Stimulated activated CD4-positive, alpha-beta T cell treated with anti-CD3 and anti-CD28 coated beads, Interleukin-1b, Interleukin-23, amount 100 ng/mL, for 48 hours (primary cell): ENCODE measurements at places on chromosomes 5 and 9.
A peak's percentile ranks its signal among the peaks of the same experiment; 100 is the strongest.

- DNase-seq, result no peak
Measured at GRCh38 chr5:154830596-154830995, 19.8 kb downstream of the FAXDC2 start.

GRCh38 chr5:73254642-73255041 lies 81.6 kb downstream of the TMEM174 start:
- no peak for DNase-seq

DNA sequence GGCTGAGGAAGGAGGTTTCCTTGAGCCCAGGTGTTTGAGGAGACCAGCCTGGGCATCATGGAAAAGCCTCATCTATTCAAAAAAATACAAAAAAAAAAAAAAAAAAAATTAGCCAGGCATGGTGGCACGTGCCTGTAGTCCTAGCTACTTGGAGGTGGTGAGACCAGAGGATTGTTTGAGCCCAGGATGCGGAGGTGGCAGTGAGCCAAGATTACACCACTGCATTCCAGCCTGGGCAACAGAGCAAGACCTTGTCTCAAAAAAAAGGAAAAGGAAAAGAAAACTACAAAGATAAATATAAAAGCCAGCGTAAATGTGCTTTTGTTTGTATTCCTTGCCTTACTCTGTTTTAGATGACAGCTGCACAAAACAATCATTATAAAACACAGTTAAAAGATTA lies 2249.2 kb upstream of the C9orf72 start:
- no peak for DNase-seq

- DNase-seq, result no peak
Measured at GRCh38 chr9:69186841-69187611, 12.9 kb downstream of the TJP2 start.

DNA sequence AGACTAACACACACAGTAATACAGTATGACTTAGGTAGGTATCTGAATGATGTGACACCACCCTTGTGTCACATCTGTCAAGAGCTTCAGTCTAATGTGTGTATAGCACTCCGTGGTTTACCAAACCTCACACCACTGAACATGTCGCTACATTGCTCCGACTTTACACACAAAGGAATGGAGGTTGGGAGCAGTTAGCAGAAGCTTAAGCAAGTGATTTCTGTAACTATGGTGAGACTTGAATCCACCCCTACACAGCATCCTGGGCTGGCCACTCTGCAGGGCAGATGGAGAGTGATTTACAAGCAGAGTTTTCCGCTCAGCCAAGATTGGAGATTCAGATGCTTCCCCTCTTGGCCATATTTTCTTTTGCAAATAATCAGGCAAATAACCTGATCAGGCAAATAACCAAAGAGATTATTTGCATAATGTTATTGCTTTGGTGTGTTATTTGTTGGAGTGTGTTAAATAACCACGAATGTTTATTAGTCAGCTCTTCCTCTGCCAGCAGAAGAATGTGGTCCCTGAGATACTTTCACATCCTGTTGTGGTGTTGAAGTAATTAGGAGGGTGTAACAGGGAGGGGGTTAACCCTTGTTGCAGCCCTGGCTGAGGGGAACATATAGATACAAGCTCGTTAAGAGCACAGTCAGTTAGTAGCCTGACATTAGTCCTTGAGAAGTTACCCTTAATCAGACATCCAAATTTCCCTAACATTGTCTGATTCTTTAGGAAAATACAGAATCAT lies 92.8 kb downstream of the SNX18 start:
- DNase-seq, result peak; percentile 4

DNA sequence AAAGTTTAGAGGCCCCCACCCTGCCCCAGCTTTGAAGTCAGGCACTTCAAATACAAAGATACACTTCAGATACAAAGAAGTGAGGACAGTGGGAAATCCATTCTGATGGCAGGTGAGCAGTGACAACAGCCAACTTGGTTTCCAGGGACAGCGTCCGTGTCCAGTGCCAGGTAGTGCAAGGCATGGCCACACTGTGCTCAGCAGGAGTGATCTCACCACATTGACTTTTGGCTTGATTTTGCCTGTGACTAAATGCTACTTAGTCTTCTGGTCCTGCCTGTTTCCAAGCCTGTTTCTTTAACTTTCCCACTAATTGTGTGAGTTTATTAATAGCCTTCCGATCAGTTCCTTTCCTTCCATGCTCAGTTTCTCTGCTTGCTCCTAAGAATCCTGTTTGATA lies 72.6 kb upstream of the PALM2AKAP2 start:
- DNase-seq, result no peak

- no peak for DNase-seq
Measured at GRCh38 chr9:71115448-71115975, 5.9 kb downstream of the TRPM3 start.

DNA sequence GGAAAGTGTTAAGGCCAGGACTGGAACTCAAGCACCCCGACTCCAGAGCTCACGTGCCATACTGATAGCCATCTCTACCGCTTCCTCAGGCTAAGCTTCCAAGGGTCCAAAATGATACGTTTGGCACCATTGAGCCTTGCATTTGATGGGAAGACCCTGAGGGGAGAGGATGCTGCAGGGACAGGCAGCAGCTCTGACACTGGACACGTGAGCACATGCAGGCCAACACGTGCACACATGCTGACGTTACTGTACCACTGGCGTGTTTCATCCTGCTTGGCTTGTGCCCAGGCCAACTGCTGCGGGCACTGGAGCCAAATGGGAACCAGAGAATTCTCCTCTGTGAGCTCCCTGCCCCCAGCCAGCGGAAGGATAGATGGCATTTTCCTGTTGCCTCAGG lies 5.2 kb downstream of the FAT2 start:
- DNase-seq, result no peak

GRCh38 chr9:137486141-137486490 lies 27.0 kb upstream of the NSMF start:
- DNase-seq, result no peak

- DNase-seq, result no peak
Measured at GRCh38 chr5:17215361-17215760, 2.1 kb upstream of the BASP1 start.

DNA sequence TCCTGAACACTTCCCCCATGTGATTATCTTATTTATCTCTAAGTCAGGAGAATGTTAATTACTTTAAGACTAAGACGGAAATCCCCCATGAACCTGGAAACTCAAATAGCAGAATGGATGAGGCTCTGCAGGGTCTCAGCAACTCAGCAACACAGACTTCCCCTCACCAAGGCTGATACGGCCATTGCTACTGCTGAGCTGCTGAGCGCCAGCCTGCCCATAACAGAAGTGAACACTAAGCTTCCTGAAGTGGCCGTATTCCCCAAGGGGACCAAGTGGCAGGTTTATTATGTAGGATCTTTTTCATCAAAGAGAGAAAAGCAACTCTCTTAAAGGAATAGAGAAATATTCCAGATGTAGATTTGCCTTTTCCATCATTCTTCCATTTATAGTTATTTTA lies 311.1 kb downstream of the RFX3 start:
- DNase-seq, result no peak

GRCh38 chr5:104764197-104764596 lies 1201.6 kb upstream of the NUDT12 start:
- DNase-seq, result no peak

- DNase-seq, result no peak
Measured at GRCh38 chr5:97002983-97003382, 67.1 kb downstream of the LNPEP start.

GRCh38 chr5:176748073-176748966 lies 62.0 kb upstream of the UNC5A start:
- DNase-seq, result no peak

DNA sequence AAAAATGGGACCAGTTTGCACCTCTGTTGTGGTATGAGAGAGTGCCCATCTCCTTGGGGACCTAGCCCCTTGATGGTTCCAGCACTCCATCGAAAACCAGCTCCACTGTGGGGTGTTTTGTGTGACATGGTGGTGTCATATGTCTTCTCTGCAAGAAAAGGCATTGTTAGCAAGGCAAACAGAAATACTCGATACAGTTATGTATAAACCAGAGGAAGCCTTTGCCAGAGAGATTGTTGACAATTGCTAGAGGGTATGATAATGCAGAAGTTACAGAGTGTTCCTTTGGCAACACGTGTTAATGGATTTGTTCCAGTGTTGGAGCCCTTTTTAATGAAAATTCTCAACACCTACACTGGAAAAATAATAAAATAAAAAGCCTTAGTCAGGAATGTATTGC lies 270.4 kb upstream of the DMRT1 start:
- no peak for DNase-seq

DNA sequence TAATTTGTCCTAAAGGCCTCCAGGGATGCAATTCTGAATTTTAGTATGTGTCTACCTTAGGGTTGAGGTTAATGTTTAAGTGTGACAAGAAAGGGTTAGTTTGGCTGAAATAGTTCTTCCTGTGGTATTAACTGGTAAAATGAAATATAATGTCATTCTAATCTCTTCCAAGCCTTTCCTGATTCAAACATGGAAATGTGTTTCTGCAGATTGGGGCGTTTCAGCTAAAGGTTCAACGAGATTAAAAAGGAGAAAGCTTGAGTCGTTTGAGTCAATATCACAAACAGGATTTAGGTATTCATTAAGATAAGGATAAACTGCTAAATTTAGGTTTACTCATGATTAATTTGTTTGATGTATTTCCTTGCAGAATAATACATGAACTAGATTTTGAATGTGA lies 34.4 kb upstream of the ALDOB start:
- no peak for DNase-seq

GRCh38 chr9:136407911-136408310 lies 2.5 kb downstream of the ENTR1 start:
- DNase-seq, result no peak

DNA sequence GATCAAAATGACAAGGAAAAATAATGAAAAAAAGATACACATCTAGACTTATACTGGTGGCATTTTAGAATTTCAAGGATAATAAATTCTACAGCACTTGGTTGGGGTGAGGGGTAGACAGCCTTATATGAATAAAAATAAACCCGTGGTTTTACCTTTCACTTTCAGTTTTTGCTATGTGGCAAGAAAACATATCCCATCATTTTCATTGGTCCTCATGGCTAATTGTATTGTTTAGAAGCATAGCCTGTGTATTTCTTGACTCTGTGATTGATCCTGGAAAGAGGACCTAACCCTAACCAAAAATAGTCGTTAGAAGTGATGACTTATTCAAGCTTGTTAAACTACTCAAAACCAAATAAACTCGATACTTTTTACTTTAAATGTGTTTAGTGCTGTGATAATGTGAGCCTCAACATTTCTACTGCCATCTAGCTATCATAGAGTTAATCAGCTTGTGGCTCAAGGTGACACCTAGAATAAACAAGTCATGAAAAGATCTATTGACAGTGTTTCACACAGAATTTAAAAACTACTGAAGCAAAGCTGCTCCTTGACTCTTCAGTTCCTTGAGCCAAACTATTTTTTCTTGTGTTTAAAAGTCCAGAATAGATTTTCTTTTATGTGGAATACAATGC lies 153.3 kb upstream of the IZUMO3 start:
- no peak for DNase-seq

- DNase-seq, result no peak
Measured at GRCh38 chr5:179603308-179603707, 20.2 kb downstream of the HNRNPH1 start.

DNA sequence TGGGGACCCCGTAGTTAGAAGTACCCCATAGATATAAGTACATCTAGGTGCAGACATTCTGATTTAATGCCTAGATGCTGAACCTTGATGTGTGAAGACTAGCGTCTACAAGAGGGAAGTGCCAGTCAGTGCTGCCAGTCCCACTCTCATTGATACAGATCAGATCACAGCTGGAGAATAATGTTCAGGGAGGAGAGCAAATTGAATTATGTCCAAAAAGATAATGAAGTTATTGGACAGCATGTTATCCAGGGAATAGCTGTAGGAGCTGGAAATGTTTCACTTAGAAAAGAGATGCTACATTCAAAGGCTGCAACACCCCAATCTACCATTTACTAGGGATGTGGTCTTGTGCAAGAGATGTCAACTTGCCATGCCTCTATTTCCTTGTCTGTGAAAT lies 15.9 kb upstream of the RNF183 start:
- no peak for DNase-seq

DNA sequence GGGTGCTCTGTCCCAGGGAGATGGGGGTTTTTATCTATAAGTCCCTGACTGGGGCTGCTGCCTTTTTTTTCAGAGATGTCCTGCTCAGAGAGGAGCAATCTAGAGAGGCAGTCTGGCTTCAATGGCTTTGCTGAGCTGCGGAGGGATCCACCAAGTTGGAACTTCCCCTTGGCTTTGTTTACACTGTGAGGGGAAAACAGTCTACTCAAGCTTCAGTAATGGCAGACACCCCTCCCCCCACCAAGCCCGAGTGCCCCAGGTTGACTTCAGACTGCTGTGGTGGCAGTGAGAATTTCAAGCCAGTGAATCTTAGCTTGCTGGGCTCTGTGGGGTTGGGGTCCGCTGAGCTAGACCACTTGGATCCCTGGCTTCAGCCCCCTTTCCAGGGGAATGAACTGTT lies 375.8 kb downstream of the RAB3C start:
- no peak for DNase-seq

GRCh38 chr5:172797771-172798191 lies 26.8 kb upstream of the DUSP1 start:
- no peak for DNase-seq

DNA sequence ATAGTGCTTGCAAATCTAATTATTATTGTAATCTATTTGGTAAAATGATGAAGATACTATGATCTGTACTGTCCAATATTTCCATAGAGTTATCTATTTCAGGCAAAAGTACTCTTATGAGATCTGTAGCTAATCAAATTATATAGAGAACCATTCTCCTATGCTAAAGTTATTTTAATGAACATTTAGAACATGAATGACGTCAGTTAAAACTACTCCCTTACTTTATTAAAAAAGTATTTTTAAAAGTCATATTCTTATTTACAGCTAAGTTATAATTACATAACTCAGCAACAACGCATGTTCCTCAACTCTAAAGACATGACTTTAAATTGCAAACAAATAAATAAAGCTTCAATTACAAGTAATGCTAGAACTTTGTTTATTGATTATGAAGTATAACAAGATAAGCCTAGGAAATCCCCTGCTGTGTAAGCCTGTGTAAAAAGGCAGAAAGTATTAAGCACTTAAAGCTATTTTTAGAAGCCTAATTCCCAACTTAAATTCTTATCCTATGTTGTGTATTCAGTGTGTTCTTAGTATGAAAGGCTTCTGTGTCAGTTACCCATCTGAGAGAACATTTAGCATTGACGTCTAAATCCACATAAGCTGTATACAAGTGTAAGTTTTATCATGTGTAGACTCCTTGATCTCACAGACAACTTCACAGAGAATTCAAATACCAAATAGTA lies 285.7 kb downstream of the HCN1 start:
- no peak for DNase-seq

DNA sequence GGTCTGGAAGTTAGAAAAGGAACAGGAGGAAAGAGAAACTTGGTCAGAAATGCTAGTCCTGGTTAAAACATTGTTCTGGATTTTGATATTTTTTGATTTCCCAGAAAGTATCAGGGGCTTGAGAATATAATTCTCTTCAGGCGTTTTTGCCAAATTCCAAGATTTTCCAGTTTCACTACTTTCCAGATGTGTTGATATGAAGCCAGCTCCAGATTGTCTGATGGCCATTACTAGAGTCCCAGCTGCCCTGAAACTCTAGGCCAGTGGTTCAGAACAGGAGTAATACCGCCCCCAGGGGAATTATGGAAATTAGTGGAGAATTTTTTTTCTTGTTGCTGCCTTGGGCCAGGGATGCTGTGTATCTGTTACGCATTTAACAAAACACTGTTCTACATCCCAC lies 88.6 kb downstream of the KCNN2 start:
- no peak for DNase-seq

- DNase-seq, result no peak
Measured at GRCh38 chr5:167653645-167654106, 637.8 kb upstream of the WWC1 start.

- no peak for DNase-seq
Measured at GRCh38 chr9:73118286-73118685, 33.4 kb upstream of the ANXA1 start.
